ENCODE measurements at places on chromosomes 12 and 14. TPM values are rescaled to one million over a fixed set of nuclear protein-coding genes. Genes with fewer than 3 reads are reported as not detected.

- no peaks in the 10 kb centered on the region for H3K27me3 ChIP-seq
- no peaks in the 10 kb centered on the region for H3K36me3 ChIP-seq
- H3K27ac ChIP-seq = peak overlapping the region; percentile 71
- peak; percentile 87 for DNase-seq
- peak overlapping the region; percentile 7 for H3K4me3 ChIP-seq
These were observed 227.3 kb downstream of the KTN1 start for GRCh38 chr14:55807053-55807880.

DNA sequence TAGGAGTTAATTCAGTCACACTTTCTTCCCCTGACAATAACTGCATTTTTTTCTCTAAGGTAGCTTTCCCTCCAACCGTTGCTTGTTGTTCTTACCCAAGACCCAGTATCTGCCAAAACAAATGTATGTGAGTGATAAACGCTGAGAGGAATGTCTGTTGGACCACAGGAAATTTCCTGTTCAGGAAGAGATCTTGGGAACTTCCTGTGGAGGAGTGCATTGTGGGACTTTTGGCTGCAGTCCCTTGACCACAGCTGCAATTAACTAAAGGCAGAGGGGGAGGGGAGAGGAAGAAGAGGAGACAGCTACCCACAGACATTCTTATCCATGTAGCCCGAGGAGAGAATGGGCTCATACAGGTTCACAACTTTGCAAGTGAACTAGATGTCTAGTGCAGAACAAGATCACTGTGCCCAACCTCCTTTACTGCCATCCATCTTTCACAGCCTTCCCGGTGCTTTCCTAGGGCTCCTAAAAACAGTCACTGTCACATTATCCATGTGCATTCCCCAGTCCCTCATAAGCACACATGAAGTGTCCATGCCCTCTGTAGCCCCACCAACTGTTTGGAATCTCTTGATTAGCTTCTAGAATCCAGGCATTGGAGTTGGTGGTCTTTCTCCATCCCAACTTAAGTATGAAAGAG is 149.5 kb downstream of the ETV6 start:
- peaks cover 66% of the 10 kb centered on the region for H3K4me1 ChIP-seq
- no peaks in the 10 kb centered on the region for H3K27me3 ChIP-seq
- peak overlapping the region; percentile 21 for H3K27ac ChIP-seq
- H3K4me3 ChIP-seq = no peak overlapping the region

DNA sequence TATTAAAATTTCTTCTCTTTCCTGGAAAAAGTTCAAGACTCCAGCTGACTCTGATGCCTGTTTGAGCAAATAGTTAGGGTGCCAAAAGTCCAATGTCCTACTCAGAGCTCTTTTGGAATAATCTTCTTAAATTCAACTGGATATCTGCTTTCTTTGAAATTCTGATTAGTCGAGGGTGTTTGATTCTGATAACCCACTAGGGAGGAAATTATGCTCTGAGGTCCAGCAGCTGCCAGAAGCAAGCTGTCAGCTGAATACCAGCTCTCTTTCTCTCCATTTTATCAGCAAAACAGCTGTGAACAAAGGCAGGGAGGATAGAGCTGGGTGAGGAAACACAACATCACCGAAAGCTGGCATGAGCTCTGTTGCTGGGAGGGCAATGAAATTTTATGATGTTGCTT is 141.5 kb downstream of the CAND1 start:
- no peaks in the 10 kb centered on the region for H3K27me3 ChIP-seq
- DNase-seq = no peak
- no peak overlapping the region for H3K27ac ChIP-seq
- H3K4me1 ChIP-seq = peaks cover 12% of the 10 kb centered on the region
- H3K36me3 ChIP-seq = no peaks in the 10 kb centered on the region
- no peak overlapping the region for H3K4me3 ChIP-seq

DNA sequence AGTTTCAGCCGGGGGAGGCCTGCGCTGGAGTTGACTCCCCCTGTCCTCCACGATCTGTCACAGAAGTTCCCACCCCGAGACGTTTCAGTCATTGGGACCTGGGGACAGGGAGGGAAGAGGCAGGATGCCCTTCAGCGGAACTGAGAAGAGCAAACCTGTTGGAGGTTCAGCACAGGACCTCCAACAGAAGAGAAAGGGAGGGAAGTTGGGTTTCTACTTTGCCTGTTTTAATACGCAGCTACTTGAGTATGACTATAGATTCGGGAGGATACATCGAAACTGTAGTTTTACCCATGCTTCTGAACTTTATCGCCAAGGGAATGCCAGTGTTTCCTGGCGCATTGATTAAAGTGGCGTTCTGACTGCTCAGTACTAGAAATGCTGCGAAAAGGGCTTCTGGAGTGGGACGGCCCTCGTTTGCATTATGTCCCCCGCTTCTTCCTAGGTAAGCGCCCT is 2.3 kb upstream of the DUSP6 start:
- H3K4me1 ChIP-seq = peaks cover 63% of the 10 kb centered on the region
- H3K36me3 ChIP-seq = peaks cover 5% of the 10 kb centered on the region
- peak overlapping the region; percentile 89 for H3K4me3 ChIP-seq

DNA sequence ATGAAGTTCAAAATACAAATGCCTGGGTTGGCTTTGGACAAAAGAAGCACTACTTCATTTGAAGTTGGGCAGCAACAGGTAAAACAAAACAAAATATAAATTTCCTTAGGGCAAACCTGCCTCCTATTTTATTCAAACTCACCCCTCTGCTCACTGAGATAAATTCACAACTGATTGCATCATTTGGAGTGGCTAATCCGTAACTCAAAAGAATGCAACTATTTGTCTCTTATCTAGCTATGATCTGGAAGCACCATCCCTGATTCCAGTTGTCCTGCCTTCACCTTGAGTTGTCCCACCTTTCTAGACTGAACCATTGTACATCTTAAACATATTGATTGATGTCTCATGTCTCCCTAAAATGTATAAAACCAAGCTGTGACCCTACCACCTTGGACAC is 145.0 kb downstream of the CCER1 start:
- no peaks in the 10 kb centered on the region for H3K27me3 ChIP-seq
- DNase-seq = no peak
- no peaks in the 10 kb centered on the region for H3K4me1 ChIP-seq
- no peak overlapping the region for H3K27ac ChIP-seq
- no peaks in the 10 kb centered on the region for H3K36me3 ChIP-seq
- no peak overlapping the region for H3K4me3 ChIP-seq

GRCh38 chr12:128617304-128617833 is 206.4 kb downstream of the SLC15A4 start:
- no peaks in the 10 kb centered on the region for H3K4me1 ChIP-seq
- no peak overlapping the region for H3K27ac ChIP-seq
- H3K36me3 ChIP-seq = no peaks in the 10 kb centered on the region
- H3K27me3 ChIP-seq = peaks cover 32% of the 10 kb centered on the region
- no peak for DNase-seq
- H3K4me3 ChIP-seq = no peak overlapping the region

- H3K27me3 ChIP-seq = no peaks in the 10 kb centered on the region
- DNase-seq = no peak
- no peak overlapping the region for H3K4me3 ChIP-seq
- H3K36me3 ChIP-seq = no peaks in the 10 kb centered on the region
These were observed 27.6 kb upstream of the PHC1 start for GRCh38 chr12:8886502-8887284.

GRCh38 chr12:66206141-66206540 is 17.1 kb downstream of the IRAK3 start:
- no peaks in the 10 kb centered on the region for H3K4me1 ChIP-seq
- H3K27me3 ChIP-seq = no peaks in the 10 kb centered on the region
- H3K27ac ChIP-seq = no peak overlapping the region

- H3K36me3 ChIP-seq = no peaks in the 10 kb centered on the region
- H3K27ac ChIP-seq = peak overlapping the region; percentile 66
- H3K27me3 ChIP-seq = no peaks in the 10 kb centered on the region
- H3K4me3 ChIP-seq = no peak overlapping the region
- peaks cover 33% of the 10 kb centered on the region for H3K4me1 ChIP-seq
- no peak for DNase-seq
These were observed 911 bp upstream of the SCNN1A start for GRCh38 chr12:6376079-6376869.

- no peaks in the 10 kb centered on the region for H3K36me3 ChIP-seq
- H3K4me1 ChIP-seq = peaks cover 13% of the 10 kb centered on the region
- H3K27ac ChIP-seq = no peak overlapping the region
- no peaks in the 10 kb centered on the region for H3K27me3 ChIP-seq
These were observed 18.4 kb downstream of the CMKLR1 start for GRCh38 chr12:108320507-108321293.

- no peak overlapping the region for H3K4me3 ChIP-seq
- no peaks in the 10 kb centered on the region for H3K27me3 ChIP-seq
- H3K4me1 ChIP-seq = peaks cover under 1% of the 10 kb centered on the region
- DNase-seq = no peak
- H3K36me3 ChIP-seq = peaks cover 59% of the 10 kb centered on the region
These were observed 37.5 kb downstream of the TTC7B start for GRCh38 chr14:90778571-90779255.

- H3K4me3 ChIP-seq = no peak overlapping the region
- no peaks in the 10 kb centered on the region for H3K36me3 ChIP-seq
- H3K27ac ChIP-seq = no peak overlapping the region
These were observed 359.8 kb downstream of the PCNX1 start for GRCh38 chr14:71267007-71267513.

- no peaks in the 10 kb centered on the region for H3K27me3 ChIP-seq
- peaks cover 5% of the 10 kb centered on the region for H3K4me1 ChIP-seq
- no peaks in the 10 kb centered on the region for H3K36me3 ChIP-seq
- DNase-seq = peak; percentile 89
These were observed 31.9 kb upstream of the ZFP36L1 start for GRCh38 chr14:68824517-68825347.

- no peaks in the 10 kb centered on the region for H3K4me1 ChIP-seq
- H3K4me3 ChIP-seq = no peak overlapping the region
- no peaks in the 10 kb centered on the region for H3K27me3 ChIP-seq
- no peak for DNase-seq
- H3K27ac ChIP-seq = no peak overlapping the region
- no peaks in the 10 kb centered on the region for H3K36me3 ChIP-seq
These were observed 900.9 kb downstream of the FLRT2 start for GRCh38 chr14:86430853-86431252.

Gene TMTC1
- total RNA-seq = 38.4 TPM

Gene DNAI7
- total RNA-seq = 1.1 TPM

Gene LUM
- total RNA-seq = 115 TPM

Gene RFX4
- total RNA-seq = not detected

Gene KLRC2
- not detected for total RNA-seq

Measured in left ventricle myocardium inferior (tissue), 1 donor.